Fibroblast of pulmonary artery (primary cell): ENCODE measurements at places on chromosomes 2 and 18.
A peak's percentile ranks its signal among the peaks of the same experiment; 100 is the strongest.

DNA sequence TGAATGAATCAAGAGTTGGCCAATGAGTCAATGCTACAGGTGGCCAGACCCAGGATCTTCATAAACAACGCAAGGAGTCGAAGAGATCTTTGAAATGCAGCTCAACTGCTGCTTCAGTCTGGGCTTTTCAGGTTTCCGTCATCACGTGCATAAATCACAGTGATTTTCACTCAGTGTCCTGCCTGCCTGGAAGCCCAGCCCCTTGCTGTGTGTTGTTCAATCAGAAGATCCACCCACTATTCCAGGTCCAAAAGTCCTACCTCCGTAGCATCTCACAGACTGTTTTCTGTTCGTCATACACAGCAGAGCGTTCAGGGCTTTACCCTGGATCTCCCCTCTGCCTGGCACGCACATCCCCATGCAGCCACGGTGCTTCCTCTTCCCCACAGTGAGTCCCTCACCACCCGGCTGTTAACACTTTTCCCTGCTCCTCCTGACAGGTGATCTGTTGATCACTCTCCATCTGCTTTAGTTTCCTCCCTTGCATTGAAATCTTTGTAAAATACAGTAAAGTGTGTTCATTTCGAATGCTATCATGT lies 216.3 kb downstream of the MYT1L start:
- DNase-seq, result no peak

DNA sequence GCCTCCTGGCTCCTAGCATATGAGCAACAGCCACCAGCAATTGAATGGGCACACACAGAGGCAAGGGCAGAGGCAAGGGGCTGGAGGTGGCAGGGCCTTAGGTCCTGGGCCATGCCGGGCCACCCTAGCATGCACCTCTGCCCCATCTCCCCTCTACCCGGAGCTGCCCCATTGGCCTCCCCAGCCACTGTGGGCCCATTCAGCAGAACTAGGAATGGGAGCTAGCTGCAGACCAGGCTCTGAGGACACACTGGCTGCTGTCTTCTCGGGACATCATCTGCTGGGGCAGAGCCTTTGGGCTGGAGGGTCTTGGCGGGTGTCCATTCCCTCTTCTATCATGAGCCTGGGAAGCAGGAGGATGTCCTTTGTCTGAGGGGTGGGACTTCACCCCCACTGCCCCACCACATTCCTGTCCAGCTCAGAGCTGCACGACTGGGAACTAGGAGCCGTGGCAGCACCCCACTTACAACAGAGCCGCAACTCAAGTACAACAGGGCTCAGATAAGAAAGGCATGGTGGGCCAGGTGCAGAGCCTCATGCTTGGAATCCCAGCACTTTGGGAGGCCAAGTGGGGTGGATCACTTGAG lies 800 bp downstream of the VIL1 start:
- no peak for DNase-seq

GRCh38 chr2:58237741-58238140 lies 3.4 kb downstream of the FANCL start:
- DNase-seq, result no peak

DNA sequence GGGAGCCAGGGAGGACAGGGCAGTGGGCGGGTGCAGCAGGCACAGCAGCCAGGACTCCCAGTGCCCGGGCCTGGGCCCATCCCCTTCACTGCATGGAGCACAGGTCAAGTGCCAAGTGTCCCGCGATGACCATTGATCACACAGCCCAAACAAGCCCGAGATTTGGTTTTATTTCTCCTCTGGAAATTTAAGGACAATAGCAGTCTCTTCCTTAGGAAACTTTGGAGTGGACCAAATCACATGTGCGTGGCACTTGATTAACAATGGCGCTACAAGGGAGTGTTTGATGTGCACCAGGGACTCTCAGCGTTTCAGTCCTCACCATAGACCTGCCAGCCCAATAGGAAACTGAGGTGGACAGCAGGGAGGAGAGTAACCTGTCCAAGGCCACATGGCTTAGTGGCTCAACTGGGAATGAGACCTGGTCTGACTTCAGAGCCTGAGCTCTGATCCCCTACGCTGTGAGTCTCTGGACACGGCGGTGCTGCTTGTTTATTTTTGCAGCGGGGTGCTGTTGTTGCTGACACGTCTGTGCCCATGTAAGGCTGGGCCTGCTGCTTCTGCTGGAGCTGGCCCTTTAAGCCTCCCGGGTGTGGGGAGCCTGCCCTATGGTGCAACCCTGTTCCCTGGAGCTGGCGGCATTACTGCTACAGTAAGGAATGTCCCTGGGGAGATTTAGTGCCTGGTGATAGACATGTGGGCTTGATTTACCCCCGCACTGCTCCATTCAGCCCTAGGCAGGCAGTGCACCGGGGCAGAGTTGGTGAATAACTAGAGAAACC lies 194.2 kb downstream of the INHBB start:
- DNase-seq, result peak; percentile 96

- no peak for DNase-seq
These were observed 31.8 kb downstream of the CREG2 start for GRCh38 chr2:101355401-101356054.

DNA sequence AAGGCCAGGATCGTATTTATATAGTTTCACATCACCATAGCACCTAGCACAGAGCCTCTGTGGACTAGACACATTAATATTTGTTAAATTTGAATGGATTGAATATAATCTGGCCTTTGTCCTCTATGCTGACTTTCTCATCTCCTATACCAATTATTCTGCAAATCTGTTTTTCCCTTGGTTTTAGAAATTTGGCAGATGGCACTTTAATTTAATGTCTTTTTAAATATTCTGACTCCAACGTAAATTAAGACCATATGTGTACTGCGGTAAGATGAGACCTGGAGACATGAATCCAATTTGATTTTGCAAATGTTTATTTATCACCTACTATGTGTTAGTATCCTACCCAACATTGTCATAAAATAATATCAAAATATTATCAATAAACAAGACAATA lies 1281.9 kb upstream of the PIK3C3 start:
- DNase-seq, result no peak

GRCh38 chr2:39875182-39875913 lies 96.3 kb upstream of the THUMPD2 start:
- DNase-seq, result peak; percentile 97

DNA sequence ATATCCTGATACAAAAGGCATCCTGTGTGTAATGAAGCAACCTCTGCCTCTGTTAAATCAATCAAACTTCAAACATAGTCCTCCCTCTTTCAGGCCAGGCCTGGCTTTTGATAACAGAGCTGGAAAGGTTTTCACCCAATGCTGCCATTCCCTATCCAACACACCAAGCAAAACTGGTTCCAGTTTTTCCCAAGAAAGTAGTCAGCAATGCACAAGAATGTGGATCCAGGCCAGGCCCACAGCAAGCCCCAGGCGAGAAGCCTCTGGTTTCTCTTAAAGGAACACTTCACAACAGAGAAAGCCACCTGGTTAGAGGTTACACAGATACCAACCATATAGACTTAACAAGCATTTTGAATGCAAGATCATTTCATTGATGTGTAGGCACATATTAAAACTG lies 49.2 kb upstream of the CCDC150 start:
- DNase-seq, result no peak

DNA sequence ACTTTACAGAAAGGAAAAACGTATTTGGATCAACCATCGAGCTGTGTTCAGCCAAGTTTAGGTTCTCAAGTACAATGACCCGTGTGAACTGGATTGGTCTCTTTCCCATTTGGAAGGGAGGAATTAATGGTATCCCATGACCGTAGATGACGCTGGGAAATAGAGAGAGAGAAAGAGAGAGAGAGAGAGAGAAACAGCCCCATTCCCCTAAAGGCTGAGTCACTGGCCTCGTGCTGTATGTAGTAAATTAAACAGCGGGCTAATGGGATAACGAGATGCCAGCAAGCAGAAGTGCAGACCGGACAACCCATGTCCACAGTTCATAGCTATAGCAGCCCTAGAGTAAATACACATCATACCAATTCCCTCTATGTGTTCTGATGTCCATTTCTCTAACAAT lies 99.6 kb downstream of the BCL11A start:
- DNase-seq, result no peak

DNA sequence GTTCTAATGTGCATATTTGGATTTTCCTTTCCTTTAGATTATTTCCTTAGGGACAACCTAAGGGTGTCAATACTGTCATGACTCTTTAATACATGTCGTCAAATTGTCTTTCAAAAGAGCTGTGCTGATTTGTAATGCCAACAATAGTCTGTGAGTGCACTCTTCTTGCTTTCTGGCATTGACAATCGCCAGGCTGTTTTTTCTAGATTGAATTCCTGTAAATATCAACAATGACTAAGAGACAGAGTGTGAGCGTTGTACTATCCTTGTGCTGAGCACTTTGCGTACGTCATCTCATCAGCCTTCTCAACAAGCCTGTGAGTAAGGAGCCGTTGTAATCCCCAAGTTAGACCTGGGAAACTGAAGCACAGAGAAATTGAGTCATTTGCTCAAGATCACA lies 96.0 kb downstream of the ACOXL start:
- DNase-seq, result no peak

DNA sequence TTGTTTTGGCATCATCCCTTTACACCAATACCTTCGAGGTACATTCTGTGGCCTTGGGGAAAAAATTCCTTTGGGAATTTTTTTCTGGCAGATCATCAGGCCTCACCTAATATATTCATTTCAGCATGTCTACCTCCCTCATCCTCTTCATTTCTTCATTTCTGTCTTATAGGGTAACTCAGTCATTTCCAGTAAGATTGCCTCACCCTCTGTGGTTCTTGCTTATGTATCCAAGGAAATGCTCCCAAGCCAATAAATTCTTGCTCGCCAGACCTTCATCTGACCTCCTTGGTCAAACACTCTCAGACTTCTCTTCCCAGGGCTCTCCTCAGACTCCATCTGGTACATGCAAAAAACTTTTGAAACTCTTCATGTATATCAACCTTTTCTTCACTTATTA lies 265.6 kb downstream of the TMX3 start:
- peak; percentile 82 for DNase-seq

- peak; percentile 24 for DNase-seq
These were observed 23.4 kb downstream of the MROH2A start for GRCh38 chr2:233801357-233802131.

DNA sequence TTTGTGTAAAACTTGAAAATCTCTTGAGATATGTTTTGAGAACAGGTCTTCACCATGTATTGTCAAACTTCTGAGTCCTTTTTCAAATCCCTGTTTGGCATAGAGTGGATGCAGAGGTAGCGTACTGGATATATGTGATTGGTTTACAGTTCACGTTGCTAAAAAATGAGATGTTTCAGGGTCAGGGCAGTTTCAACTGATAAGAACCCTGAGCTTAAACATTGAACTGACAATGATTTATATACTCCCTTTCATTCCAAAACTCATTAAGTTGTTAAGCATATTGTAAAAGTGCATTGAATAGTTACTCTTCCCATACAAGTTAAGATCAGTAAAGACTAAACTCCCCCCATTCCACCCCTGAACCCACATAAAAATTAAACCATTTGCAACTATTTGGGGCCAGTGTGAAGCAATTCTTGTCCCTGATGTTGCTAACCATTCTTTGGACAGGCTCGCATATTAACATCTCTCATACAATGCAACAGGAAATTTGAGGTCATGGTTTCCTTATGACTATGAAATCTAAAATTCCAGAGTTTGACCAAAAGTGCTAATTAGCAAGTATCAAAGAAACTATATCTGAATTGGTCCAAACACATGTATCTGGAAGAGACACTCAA lies 470.9 kb upstream of the ACVR2A start:
- DNase-seq, result peak; percentile 3

GRCh38 chr18:21134895-21135294 lies 23.3 kb upstream of the ROCK1 start:
- DNase-seq, result peak; percentile 56

DNA sequence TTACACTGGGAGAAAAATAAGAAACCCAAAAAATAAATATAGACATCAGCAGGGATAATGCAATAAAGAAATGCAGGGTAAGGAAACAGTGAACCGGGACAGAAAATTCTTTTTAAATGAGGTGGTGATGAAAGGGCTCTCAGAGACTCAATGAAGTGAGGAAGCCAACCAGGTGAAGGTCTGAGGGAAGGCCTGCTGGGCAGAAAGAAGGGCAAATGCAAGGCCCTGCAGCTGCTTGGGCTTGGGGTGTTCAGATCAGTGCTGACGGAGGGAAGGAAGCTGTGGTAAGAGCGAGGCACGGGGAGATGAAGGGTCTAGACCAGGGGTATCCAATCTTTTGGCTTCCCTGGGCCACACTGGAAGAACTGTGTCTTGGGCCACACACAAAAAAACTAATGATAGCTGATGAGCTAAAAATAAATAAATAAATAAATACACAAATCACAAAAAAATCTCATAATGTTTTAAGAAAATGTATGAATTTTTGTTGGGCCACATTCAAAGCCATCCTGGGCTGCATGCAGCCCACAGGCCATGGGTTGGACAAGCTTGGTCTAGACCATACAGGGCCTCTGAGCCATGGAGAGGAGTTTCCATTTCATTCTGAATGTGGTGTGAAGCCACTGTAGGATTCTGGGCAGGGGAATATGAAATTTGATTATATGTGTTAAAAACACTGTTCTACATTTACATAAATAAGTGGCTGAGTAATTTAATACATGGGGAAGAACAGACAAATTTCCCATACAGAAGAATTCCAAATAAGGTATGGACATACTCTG lies 96.3 kb upstream of the DNMT3A start:
- DNase-seq, result no peak

DNA sequence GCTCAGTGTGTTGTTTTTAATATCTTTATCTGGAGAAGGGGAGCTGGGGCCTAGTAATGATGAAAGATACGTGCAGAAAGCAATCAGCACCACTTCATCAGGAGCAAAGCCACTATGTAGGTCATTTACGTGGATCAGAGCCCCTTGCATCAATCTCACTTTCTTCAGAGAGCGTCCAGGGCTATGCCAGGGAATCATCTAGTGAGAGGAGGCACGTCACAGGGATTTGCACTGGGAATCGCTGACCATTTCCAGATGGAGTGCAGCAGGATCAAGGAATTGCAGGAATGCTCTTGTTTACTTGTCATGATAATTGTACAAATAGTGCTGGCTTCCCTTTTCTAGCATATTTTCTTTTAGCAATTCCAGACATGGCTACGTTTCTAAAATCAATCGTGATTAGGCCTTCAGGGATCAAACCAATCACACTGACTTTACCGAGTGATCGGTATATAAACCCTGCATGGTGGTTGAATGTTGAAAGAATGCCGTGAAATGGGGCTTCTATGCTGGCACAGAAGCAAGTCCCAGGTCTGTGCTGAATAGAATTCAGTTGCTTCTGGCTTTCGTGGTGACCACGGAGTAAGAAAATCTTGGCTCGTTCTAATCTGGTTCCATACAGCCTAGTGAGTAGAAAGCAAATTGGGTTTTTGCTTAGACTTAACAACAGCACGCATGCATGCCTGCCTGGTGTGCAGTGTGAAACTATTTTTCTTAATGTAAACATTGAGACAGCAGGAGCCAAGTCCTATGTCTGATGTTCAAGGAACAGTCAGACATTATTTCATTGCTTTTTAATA lies 122.8 kb downstream of the TMEM200C start:
- no peak for DNase-seq

DNA sequence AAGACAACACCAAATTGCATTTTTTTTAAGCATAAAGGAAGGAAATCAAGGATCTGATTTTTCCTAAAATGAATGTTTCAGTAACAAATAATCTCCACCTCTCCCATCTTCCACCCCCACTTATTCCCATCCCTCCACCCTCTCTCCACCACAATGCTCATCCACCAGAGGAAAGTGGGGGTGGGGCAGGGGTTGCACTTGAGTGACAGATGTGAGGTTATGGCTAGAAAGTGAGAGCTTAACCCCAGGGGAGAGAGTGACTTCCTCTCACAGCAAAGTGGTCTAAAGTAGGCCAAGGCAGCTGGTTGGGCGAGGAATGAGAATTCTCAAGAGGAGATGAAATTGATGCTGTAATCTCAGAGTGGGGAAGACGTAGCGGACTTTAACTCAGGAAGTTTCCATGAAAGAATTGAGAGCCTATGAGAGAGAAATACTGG lies 104.7 kb downstream of the HNRNPLL start:
- DNase-seq, result no peak

GRCh38 chr2:112253261-112253815 lies 1.5 kb downstream of the ZC3H8 start:
- no peak for DNase-seq
